ENCODE measurements at places on chromosomes 1 and 21.

DNA sequence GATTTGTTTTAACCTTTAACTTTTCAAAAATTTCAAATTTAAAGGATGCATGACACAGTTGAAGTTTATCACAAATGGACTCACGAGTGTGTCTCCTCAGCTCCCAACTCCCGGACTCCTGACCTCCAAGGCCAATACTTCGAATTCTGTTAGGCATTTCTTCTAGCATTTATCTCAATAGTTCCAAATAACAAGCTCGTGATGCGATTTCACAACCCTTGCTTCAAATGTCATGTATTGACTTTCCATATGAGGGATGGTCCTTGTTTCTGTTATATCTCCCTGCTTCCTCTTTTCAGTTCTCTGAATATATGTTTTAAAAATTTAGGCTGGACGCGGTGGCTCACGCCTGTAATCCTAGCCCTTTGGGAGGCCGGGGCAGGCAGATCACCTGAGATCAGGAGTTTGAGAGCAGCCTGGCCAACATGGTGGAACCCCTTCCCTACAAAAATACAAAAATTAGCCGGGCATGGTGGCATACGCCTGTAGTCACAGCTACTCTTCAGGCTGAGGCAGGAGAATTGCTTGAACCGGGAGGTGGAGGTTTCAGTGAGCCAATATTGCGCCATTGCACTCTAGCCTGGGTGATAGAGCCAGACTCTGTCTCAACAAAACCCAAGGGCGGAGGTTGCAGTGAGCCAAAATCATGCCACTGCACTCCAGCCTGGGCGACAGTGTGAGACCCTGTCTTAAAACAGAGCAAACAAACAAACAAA, 52.0 kb upstream of the TINAGL1 start:
- no peak for DNase-seq

GRCh38 chr1:1554926-1555915, 14.8 kb upstream of the TMEM240 start:
- no peak for DNase-seq

DNA sequence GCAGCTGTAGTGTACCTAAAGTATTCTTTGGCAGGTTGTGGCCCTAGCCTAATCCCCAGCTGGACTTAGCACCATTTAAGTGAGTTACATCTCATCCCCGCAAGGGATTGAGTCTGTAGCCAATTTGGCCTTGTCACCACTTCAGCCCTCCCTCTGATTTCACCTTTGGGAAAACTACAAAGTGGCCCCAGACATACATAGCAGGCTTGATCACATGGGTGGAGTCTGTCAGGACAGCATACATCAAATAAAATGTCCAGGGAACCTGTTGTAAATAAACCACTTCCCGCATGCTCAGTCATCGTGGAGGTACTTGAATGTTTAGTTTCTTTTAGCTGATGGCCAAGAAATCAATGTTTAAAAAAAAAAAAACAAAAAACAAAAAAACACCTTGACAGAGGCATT, 142.5 kb downstream of the DHRS3 start:
- no peak for DNase-seq

GRCh38 chr1:106680216-106680615, 376.3 kb upstream of the PRMT6 start:
- no peak for DNase-seq

DNA sequence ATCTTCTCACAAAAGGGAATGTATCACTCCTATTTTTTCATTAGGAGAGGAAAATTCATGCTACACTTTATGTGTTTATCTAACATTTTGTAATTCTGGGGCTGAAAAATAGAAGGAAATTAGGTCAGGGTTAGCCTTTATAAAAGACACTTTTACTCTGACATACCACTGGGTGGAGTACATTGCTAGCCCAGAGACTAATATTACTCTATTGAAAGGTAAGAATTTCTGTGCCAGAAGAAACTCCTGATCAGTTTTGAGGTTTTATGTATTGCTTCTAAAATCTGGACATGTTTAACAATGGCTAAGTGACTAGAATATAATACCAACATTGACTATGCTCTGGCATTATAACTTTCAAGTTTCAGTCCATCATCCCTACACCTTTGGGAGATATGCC, 724.6 kb downstream of the USP25 start:
- no peak for DNase-seq

DNA sequence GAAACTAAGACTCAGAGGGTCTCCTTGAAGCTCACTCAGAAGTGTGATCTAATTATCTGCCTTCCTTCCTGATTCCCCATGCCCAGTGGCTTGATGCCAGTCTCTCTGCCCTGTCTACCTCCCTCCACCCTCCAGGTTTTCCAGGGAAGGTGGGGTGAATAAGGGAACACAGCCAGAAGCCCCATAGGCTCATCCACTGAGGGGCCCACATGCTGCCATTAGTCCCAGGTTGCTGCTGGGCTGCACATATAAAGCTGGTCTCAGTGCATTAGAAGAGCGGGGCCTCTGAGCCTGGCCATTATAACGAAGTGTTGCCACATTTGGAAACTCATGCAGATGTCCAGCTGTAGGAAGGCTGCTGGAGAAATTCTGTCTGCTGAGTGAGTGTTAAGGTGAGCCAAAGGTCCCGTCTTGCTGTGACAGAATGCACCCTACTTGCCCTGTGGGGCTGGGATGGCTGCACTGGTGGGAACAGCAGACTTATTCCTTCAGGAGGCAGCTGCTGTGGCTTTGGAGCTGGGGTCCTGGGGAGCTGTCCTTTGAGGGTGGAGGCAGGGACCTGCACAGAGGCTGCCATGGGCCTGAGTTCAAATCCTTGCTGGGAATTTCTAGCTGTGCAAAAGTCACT, 2.9 kb downstream of the ADORA1 start:
- no peak for DNase-seq

GRCh38 chr1:103191327-103191726, 83.0 kb upstream of the COL11A1 start:
- DNase-seq = no peak

- DNase-seq = no peak
These were observed 159.2 kb downstream of the HFM1 start for GRCh38 chr1:91245435-91245834.

- DNase-seq = no peak
These were observed 231.9 kb downstream of the TRABD2B start for GRCh38 chr1:47765236-47765635.

GRCh38 chr1:226764533-226764932, 25.5 kb upstream of the ITPKB start:
- no peak for DNase-seq

DNA sequence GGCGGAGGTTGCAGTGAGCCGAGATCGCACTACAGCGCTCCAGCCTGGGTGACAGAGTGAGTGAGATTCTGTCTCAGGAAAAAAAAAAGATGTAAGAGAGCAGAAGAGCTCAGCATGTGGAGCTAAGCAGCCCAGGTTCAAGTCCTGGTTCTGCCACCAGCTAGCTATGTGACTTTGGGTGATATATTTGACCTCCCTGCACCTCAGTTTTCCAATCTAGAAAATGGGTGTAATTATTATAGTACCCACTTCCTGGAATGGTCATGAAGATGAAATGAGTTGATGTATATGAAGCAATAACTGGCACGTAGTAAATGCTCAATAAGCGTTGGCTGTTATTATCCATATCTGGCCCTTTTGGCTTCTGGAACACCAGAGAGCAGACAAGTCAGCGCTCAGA, 38.2 kb downstream of the CAMK2N1 start:
- no peak for DNase-seq

DNA sequence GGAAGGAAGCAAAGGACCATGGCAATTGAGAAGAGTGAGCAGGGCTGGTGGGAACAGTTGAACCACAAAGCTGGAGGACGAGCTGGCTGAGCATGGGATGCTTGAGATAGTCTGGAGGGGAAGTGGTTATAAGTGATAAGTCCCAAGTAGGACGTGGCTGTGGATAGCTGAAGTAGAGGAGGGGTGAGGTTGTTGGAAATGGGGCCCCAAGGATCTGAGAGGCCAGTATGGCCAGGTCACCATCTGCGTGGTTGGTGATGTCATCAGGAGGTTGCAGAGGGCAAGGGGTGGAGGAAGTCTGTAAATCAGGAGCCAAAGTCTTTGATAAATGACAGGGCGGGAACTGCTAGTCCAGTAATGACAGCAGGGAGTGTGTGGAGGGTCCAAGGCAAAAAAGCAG, 11.0 kb upstream of the REN start:
- no peak for DNase-seq

GRCh38 chr1:40699787-40700186, 8.3 kb downstream of the NFYC start:
- no peak for DNase-seq

DNA sequence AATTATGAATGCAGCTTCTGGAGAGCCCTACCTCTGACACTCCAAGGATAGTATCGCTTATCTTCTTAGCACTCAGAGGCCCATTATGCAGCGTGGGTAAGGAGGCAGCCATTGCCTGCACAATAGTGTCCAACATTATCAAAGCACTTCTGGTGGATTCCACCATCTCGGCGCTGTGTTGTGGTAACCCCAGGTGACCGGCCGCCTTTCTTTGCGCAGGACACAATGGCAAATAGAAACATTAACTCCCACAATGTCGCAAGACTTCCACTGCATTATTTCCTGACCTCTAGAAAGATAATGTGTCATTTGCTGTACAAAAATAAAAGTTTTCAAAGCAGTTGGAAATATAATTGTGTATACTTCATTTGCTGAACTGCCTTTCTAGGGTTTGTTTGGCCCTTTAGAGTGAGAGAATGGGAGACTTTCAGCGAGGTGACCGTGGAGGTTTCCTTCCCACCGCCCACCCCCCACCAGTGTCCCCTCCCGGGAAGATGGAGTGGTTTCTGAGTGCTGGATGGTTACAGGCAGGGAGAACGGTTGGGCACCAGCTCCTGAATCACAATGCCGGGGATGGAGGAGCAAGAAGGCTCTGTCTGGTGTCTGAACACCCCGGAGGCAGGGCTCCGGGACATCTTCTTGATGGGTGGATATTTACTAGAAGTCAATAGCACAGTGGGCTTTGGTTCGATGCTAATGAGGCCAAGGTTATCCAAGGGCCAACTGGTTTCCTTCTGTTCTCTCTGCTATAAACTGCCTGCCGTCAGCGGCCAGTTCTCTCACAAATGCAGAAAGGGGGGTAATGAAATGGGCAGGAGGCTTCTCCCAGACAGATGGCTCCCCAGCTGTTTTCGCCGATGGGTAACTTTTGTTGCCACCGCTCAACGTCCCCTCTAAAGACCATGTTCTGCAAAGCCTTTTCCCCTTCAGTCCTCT, 215.4 kb upstream of the PROX1 start:
- DNase-seq = no peak

GRCh38 chr1:95057351-95057750, 15.4 kb downstream of the ALG14 start:
- DNase-seq = no peak

DNA sequence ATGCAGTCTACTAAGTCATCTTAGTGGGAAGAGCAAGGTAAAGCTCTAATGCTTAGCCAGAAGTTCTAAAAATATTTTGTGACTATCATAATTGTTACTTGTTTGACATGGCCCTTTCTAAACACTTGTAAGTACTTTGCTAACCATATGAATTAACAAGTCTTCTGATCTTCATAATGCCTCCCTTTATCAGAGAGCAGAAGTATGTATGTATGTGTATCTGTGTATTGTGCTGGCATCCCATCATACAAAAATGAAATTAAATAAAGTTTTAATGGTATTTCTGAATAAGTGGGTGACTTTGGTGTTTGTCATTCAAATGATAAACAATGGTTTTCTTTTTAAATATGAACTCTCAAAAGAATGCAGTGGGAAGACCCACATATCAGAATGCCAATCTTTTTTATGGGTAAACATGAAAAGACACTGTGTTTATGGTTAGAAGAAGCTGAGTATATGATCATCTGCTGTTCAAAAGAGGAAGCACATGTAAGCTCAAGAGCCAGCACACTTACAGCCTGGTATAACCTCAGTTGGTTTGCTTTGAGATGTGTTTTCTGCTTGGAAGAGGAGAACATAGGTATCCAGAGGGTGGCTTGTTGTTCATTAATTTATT, 159.6 kb downstream of the CLEC20A start:
- DNase-seq = no peak

All from stimulated activated CD4-positive, alpha-beta T cell treated with anti-CD3 and anti-CD28 coated beads, Interleukin-4, amount 100 ng/mL, for 4 hours (primary cell).